T-cell (primary cell): ENCODE measurements at places on chromosomes 2 and 18.

GRCh38 chr2:48069769-48070168 lies 163.5 kb upstream of the FBXO11 start:
- no peak for DNase-seq

GRCh38 chr2:60661073-60661738 lies 94.9 kb upstream of the PAPOLG start:
- DNase-seq: no peak

DNA sequence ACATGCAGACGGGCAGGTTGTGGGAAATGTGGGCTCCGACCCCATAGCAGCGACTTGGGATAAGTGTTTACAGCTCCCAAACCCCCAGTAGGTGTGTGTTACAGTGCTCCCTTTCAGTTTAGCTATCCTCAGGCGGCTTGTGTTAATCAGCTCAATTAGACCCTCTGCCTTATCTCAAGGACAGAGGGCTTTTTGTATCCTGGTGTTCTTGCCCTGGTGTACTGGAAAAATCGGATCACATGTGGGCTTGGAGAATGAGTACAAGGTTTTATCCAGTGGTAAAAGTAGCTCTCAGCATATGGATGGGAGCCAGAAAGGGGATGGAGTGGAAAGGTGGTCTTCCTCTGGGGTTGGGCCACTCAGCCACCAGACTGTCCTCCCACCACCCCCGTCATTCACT lies 264.7 kb upstream of the SYT4 start:
- DNase-seq: no peak

- DNase-seq: no peak
Observed at GRCh38 chr2:165055082-165055851, 99.9 kb upstream of the SLC38A11 start.

GRCh38 chr2:137255990-137256389 lies 490.6 kb downstream of the THSD7B start:
- no peak for DNase-seq

- no peak for DNase-seq
Observed at GRCh38 chr2:63772061-63772460, 69.6 kb upstream of the UGP2 start.
